ENCODE measurements at places on chromosomes 3 and 15.

DNA sequence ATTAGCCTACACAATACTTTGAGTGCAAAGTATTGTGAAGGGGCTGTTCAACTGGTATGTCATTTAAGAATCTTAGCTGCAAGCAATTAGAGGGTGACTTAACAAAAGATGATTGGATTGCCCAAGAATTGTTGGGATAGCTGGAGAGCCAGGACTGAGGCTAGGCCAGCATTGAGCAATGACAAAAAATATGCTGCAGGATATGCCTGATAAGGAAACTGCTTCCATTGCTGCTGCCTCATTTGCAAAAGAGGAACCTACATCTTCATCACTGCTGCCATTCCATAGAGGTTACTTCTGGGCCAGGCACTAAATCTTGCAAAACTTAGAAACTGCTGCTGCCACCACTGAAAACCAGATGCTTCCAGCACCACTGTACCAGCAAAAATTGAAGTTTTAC, 108.0 kb upstream of the TBC1D5 start:
- H3K36me3 ChIP-seq = no peaks in the 10 kb centered on the region
- DNase-seq = no peak
- H3K4me3 ChIP-seq = no peak overlapping the region
- no peak overlapping the region for H3K27ac ChIP-seq

GRCh38 chr15:40266828-40267304, 16.0 kb downstream of the ANKRD63 start:
- peaks cover 14% of the 10 kb centered on the region for H3K4me1 ChIP-seq
- H3K27me3 ChIP-seq = no peaks in the 10 kb centered on the region
- DNase-seq = peak; percentile 83
- peaks cover 41% of the 10 kb centered on the region for H3K36me3 ChIP-seq

- DNase-seq = no peak
- peaks cover 4% of the 10 kb centered on the region for H3K4me1 ChIP-seq
- H3K4me3 ChIP-seq = no peak overlapping the region
- no peak overlapping the region for H3K27ac ChIP-seq
Measured at GRCh38 chr3:32280262-32280910, 41.9 kb downstream of the CMTM8 start.

GRCh38 chr3:16200411-16200810, 25.9 kb downstream of the GALNT15 start:
- H3K4me1 ChIP-seq = peaks cover 7% of the 10 kb centered on the region
- H3K27me3 ChIP-seq = peaks cover 15% of the 10 kb centered on the region
- DNase-seq = peak; percentile 28
- no peaks in the 10 kb centered on the region for H3K36me3 ChIP-seq
- H3K27ac ChIP-seq = no peak overlapping the region

- H3K36me3 ChIP-seq = no peaks in the 10 kb centered on the region
- H3K4me3 ChIP-seq = no peak overlapping the region
Measured at GRCh38 chr3:71998995-71999673, 214.2 kb upstream of the PROK2 start.

DNA sequence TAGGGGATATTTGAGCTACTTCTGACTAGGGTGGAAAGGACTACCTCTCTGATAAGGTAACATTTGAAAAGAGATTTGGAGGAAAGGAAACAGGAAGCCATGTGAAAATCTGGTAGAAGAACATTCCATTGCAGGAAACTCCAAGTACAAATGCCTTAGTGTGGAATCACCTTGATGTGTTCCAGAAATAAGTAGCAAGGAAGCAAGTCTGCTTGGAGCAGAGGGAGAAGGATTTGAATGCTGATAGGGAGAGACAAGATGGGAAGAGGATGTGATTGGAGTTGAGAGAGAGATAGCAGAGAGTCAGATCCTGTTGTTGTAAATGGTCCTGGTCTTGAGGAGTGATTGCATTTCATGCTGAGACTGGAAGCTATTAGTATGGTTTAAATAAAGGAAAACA, 335.1 kb upstream of the DCBLD2 start:
- H3K4me3 ChIP-seq = no peak overlapping the region
- H3K27me3 ChIP-seq = no peaks in the 10 kb centered on the region
- no peak overlapping the region for H3K27ac ChIP-seq
- no peaks in the 10 kb centered on the region for H3K36me3 ChIP-seq
- no peaks in the 10 kb centered on the region for H3K4me1 ChIP-seq

- peak overlapping the region; percentile 91 for H3K27ac ChIP-seq
- H3K4me3 ChIP-seq = peak overlapping the region; percentile 83
- H3K36me3 ChIP-seq = no peaks in the 10 kb centered on the region
- H3K27me3 ChIP-seq = no peaks in the 10 kb centered on the region
Measured at GRCh38 chr15:63833021-63833696, 589 bp downstream of the HERC1 start.

GRCh38 chr3:118863731-118864322, 170.8 kb downstream of the IGSF11 start:
- no peaks in the 10 kb centered on the region for H3K36me3 ChIP-seq
- no peaks in the 10 kb centered on the region for H3K4me1 ChIP-seq
- H3K27me3 ChIP-seq = no peaks in the 10 kb centered on the region
- no peak overlapping the region for H3K27ac ChIP-seq
- no peak for DNase-seq

DNA sequence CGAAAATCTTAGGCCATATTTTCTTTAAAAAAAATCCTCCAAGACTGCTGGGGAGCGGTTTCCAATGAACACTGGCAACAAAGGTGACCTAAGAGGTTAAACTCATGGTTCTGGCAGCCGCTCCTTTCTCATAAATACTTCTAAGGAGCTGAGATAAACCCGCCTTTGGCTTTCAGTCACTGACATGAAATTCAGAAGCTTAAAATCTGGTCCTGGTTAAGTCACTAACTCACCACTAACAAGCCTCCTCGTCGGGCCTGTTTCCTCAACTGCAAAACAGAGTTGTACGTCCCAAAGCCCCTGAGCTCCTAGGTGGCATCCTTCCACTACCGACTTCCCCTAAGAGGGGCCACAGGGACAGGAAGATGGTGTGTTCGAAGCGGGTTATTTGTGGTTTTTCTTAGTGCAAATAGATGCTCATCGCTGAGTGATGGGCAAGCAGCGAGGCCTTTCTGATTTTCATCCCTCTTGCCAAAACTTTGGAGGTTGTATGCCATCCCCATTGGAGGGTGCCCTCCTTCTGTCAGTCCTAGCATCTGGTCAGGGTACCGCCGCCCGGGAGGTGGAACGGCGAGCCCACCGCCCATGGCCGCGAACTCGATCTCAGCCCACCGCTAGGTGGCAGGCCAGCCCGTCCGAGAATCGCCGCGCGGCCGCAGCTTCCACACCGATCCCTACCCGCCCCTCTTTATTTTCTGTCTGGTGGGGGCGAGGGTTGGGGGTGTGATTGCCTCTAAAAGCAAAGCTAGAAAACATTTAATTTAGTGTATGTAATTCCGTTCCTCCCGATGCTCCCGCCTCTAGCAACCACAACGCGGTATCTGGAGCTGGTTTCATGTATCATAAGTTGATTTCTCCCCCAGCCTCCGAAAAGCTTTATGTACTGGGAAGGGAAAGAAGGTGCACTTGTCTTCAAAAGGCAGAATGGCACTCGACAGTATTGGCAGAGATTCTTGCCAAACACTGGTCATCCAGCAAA, 4.6 kb downstream of the BCL6 start:
- no peaks in the 10 kb centered on the region for H3K36me3 ChIP-seq
- H3K27ac ChIP-seq = peak overlapping the region; percentile 89
- peaks cover 61% of the 10 kb centered on the region for H3K4me1 ChIP-seq
- H3K27me3 ChIP-seq = no peaks in the 10 kb centered on the region
- DNase-seq = no peak

DNA sequence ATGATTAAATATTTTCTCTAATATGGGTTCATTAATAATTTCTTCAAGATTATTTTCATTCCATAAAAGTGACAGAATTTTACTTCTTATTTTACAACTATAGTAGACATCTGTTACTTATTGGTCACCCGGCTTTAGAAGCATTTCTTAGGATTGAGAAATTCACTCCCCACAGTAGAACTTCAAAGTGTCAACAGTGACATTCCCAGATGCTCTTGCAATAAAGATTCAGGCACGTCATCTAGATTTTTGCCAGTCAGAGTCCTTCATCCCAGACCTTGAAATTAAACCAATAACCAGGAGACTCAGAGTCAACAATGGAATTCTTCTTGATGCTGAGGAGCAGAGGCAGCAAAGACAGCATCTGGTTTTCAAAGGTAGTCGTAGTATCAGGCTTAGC, 190.8 kb downstream of the VGLL3 start:
- H3K4me3 ChIP-seq = no peak overlapping the region
- H3K27ac ChIP-seq = no peak overlapping the region
- DNase-seq = no peak
- no peaks in the 10 kb centered on the region for H3K36me3 ChIP-seq
- no peaks in the 10 kb centered on the region for H3K4me1 ChIP-seq

- no peak overlapping the region for H3K27ac ChIP-seq
- H3K4me3 ChIP-seq = no peak overlapping the region
- DNase-seq = no peak
- peaks cover 13% of the 10 kb centered on the region for H3K4me1 ChIP-seq
- no peaks in the 10 kb centered on the region for H3K36me3 ChIP-seq
Measured at GRCh38 chr15:77025941-77026411, 31.1 kb downstream of the PSTPIP1 start.

GRCh38 chr3:95719481-95719880, 1094.9 kb upstream of the EPHA6 start:
- H3K4me3 ChIP-seq = no peak overlapping the region
- no peak for DNase-seq
- H3K27ac ChIP-seq = no peak overlapping the region
- H3K4me1 ChIP-seq = no peaks in the 10 kb centered on the region
- H3K36me3 ChIP-seq = no peaks in the 10 kb centered on the region

GRCh38 chr15:84035399-84035766, 200.2 kb upstream of the GOLGA6L4 start:
- peak; percentile 9 for DNase-seq
- H3K36me3 ChIP-seq = no peaks in the 10 kb centered on the region
- H3K27ac ChIP-seq = no peak overlapping the region
- H3K27me3 ChIP-seq = peaks cover 2% of the 10 kb centered on the region
- no peaks in the 10 kb centered on the region for H3K4me1 ChIP-seq

Data from keratinocyte (primary cell).